Stimulated activated CD4-positive, alpha-beta T cell treated with anti-CD3 and anti-CD28 coated beads, Interleukin-12 subunit alpha, Interleukin-12 subunit beta, amount 100 ng/mL, for 24 hours (primary cell): ENCODE measurements at places on chromosomes 16 and 17.

GRCh38 chr17:49963626-49964302 is 5.2 kb upstream of the DLX4 start:
- DNase-seq: no peak

GRCh38 chr16:15427648-15428239 is 6.6 kb upstream of the BMERB1 start:
- DNase-seq: peak; percentile 19

DNA sequence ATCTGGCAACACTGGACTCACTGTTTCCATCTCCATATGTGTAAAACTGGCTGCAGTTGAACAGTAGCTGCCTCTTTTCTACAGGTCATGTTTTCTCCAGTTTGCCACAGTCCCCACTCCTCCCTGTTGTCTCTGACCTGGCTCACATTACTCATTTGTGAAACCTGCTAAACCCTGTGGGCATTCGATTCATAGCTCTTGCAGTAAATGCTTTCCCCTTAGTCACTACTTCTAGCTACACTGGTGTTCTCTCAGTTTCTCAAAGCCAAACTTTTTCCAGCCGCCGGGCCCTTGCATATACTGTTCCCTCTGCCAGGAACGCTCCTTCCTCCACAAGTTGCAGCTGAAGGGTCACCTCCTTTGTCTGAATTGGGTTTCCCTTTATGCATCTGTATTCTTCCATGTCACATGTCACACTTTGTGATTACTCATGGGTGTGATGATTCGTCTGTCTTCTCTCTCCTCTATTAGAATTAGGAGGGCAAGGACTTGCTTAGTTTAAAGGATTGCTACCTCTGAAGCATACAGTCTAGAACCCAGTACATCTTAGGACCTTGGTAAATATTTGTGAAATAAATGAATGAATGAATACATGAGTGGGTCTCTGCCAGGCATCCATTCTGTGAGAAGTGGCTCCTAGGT is 15.0 kb upstream of the MT4 start:
- DNase-seq: no peak

- no peak for DNase-seq
These were observed 18.9 kb upstream of the MYH10 start for GRCh38 chr17:8649157-8650118.

DNA sequence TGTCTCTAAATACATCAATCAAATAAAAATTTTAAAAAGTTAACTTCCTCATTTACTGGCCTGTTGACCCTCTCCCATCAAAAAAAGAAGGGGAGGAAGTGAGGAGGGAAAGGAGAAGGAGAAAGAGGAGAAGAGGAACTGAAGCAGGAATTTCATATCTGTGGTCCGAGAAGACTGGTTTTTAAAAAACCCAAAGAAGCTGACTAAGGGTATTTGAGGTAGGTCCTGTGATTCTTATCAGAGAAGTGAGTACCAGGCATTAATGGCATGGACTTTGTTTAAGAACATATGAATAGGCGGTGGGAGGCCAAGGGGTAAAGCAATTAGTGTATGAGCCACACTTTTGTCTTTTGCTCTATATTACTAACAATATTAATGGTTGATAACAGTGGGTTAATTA is 2.0 kb downstream of the SLC46A1 start:
- DNase-seq: no peak

DNA sequence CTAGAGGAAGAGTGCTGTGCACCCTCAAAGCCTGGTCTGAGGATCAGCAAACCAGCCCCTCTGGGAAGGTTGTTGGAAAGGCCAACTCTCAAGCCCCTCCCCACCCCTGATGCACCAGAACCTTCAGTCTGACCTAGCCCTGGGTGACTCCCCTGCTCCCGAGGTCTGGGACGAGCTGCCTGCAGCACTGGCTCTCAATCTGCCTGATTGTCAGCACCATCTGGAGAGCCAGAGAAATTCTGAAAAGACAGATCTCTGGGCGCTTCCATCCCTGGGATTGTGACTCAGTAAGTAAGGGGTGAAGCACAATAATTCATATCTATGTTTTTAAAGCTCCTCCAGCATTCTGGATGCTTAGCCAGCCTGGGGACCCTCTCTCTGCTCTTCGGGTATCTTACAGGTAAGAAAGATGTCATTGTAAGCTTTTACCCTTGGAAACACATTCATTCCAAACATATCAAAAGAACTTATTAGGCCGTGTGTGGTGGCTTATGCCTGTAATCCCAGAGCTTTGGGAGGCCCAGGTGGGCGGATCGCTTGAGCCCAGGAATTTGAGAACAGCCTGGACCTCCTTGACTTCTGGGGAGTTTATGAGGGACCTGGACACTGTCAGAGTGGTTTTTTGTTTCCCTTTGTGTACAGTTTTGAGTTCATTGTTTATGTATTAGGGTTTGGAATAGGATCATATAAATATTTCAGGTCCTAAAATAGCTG is 147.5 kb downstream of the KCNJ12 start:
- DNase-seq: no peak

DNA sequence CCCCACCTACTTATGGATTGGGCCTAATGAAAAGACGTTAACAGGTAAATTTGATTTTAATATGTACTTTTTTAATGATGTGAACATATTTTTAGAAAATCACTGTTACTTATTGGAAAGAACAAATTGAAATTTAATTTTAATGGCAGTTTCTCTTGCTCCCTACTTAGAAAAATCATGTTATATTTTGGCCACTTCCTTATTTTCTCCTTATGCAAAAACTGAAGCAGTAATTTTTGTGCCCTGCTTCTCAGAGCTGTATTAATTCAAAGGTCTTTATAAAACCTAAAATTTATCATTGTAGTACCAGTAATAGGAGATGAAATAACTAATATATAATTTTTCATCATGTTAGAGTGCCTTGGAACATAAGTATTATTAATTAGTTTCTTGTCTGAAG is 2.8 kb downstream of the ZPBP2 start:
- DNase-seq: no peak

GRCh38 chr17:76139801-76140660 is 1.0 kb downstream of the FOXJ1 start:
- no peak for DNase-seq

- DNase-seq: no peak
These were observed 393.4 kb downstream of the HAPSTR1 start for GRCh38 chr16:9484881-9485280.

- DNase-seq: no peak
These were observed 25.8 kb downstream of the POLR2A start for GRCh38 chr17:7509937-7510336.

DNA sequence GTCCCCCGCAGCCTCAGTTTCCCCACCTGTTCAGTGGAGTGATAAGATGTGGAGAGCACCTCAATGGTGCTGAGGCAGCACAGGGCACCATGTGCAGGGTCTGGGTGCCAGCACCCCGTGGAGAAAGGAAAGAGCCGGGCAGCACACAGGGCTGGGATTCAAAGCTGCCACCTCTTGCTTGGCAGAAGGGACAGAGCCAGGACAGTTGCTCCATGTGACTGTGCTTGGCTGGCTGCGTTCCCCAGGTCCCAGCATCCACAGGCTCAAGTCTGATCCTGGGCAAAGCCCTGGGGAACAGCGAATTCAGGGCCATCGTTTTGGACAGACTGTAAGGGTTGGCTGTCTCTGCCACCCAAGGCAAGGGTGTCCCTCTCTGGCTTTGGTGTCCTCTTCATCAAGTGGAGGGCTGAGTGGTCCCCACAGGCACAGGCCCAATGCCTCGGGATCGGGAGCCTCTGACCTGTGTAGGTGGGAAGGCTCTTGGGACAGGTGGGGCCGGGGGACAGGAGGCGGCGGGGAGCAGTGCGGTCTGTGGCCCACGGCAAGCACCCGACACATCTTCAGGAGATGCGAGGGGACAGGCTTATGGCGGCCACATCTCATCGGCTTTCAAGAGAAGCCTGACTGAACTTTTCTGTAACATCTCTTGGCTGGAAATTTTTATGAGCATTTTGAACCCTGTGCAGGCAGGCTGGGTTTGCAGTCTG is 8.5 kb downstream of the ZNF469 start:
- DNase-seq: no peak

DNA sequence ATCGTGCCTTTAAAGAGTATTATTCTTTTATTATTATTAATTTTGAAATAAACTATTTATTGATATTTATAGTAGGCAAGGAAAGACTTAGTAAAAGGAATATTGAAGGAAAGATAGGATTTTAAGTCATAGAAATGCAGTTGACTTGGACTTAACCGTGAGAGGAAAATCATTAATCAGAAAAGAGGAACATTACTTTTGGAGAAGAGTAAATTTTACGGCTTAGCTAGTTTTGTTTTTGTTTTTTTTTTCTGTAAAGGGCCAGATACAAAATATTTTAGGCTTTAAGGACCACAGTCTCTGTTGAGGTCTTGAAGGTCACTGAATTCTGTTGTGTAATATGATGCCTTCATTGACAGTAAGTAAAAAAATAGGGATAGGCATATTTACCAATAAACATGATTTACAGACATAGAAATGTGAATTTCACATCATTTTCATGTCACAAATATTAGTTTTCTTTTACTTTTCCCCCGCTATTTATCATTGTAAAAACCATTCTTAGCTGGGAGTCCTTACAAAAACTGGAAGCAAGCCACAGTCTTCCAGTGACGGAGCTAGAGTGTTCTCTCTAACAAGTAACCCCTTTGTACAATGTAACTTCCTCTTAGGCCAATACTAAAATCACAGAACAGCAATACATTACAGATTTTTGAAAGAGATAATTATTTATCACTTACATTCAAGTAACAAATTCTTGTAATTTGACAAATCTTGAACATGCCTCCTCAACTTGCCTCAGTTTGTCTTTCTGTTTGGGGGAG is 2.3 kb upstream of the KCNJ16 start:
- no peak for DNase-seq
